Type B pancreatic cell (in vitro differentiated cells): ENCODE measurements at places on chromosomes 4 and X.

DNA sequence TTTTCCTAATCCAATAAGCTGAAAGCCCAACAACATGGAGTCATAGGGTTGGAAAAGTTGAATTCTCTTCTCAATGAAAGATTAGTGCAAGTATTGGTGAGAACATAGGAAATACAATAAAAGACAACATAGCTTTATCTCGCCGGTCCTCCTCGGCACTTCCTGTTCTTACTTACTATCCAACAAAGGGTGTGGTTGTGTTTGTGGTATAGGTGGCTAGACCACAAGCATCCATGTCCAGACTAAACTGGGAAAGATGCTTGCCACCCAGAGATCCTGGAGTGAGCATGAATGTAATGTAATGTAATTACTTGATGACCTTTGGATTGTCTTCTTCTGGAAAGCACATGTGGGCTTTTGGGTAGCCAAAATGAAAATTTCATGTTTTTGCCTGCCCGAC lies 223.8 kb downstream of the CPE start:
- DNase-seq: no peak

GRCh38 chr4:85995361-85995760 lies 364.5 kb downstream of the MAPK10 start:
- no peak for DNase-seq

DNA sequence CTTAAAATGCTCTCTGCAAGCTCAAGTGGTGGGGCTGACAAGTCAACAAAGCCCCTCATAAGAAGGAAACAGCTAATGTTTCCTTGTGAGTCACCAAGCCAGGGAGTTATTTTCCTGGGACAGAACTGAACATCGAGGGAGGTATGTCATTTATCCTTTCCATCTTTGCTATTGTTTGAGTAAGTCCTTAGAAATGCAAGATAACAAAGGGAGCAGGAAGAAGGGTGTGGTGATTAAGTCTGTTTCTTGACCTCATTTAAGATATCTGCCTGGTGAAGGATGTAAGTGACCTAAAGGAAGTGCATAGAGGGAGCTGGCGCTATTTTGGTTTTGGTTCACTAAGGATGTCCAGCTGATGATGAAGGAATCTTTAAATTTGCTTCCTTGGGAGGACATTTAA lies 39.9 kb downstream of the ATG4A start:
- no peak for DNase-seq

DNA sequence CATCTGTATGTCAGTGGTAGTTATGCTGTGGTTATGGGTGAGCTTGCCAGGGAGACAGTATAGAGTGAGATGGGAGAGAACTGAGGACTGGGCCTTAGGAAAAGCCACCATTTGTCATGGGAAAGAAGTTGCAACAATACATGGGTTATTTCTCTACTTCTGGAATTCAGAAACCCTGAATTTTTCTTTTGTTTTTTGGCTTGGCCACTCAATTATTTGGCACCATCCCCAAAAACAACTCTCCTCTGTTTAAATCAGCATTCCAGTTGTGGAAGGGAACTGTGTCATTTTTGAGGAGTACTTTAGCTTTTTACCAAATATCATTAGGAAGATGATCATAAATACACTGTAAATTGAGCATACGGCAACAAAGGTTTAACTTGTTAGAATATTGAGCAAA lies 41.1 kb upstream of the ACSL4 start:
- no peak for DNase-seq

DNA sequence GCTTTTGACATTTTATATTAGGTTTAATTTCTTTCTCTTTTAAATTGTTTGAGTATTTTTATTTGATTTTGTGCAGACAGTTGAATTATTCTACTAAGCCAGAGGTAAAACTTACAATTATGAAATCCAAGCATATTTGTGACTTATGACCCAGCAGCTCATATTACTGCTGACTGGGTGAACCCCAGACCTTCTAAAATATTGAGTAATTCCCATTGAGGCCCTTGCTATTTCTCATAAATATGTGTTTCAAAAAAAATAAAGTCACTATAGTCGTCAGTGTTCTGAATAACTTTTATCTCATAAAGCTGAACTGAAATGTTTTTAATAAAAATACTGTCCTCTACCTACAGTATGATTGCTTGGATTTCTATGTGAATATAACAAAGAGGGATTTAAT lies 303.1 kb downstream of the IQCM start:
- no peak for DNase-seq
